ENCODE measurements at places on chromosomes 3 and 15.
A peak's percentile ranks its signal among the peaks of the same experiment; 100 is the strongest.

- DNase-seq = no peak
Observed at GRCh38 chr3:151379083-151379734, 5.3 kb downstream of the P2RY12 start.

- no peak for DNase-seq
Observed at GRCh38 chr3:135641761-135642160, 323.8 kb upstream of the PPP2R3A start.

DNA sequence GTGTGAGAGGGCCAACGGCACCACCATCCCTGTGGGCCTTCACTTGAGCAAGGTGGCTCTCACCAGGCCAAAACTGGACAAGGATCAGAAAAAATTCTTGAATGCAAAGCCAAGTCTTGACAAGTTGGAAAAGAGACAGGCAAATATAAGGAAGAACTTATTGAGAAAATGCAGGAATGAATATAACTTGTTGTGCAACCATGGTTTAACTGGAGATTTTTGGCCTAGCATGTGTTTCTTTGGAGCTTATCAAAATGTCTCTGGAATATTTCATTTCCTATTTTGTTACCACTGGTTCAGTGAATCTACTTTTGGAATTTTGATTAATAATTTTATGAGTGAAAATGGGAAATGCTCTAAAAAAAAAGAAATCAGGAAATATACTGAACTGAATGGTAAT lies 42.5 kb downstream of the MCTP2 start:
- no peak for DNase-seq

DNA sequence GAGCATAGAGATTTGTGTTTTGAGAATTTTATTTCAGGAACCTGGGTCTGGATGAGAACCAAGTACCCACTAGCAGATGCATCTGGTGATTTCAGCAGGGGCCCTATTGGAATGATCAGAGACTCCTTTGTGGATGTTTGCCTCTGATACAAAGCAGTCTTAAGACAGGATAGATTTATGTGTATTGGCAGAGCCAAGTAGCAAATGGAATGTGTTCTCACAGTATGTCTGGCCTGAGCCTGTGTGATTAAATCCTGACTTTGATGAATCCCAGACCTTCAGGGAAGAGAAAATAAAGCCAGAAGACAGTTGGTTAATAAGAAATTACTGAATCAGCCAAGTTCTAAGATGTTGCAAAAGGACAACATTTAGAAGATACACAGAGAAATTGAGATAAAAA lies 755.5 kb upstream of the SEMA6D start:
- no peak for DNase-seq

GRCh38 chr3:24351779-24352469 lies 142.7 kb downstream of the THRB start:
- no peak for DNase-seq

DNA sequence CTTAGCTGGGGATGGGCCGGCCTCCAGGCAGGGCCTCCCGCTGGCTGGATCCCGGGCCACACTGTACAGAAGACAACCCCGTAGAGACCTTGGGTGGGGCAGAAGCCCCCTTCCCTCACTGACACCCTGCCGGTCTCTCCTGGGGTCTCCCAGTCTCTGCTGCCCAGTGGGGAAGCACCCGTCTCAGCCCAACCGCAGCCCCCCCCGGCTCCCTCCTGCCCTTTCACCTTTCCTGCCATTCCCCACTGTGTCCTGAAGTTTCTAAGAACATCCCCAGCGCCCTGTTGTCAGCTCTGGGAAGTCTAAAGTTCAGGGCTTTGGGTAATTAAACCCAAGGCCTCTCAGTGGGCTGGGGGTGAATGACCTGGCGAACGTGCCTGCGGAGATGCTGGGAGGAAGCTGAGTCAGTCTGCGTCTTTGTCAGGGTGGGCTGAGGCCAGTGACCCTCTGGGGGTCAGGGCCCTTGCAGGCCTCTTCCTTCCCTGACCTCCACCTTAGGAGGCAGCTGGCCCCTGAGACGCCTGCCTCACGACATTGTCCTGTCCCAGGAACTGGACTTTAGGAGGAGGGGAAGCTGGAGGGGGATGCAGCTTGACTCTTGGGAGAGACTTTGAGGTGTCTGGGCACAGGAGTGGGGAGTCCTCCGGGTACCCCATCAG lies 1.4 kb upstream of the SLC51A start:
- no peak for DNase-seq

- no peak for DNase-seq
Observed at GRCh38 chr15:101179341-101180153, 72.3 kb downstream of the CHSY1 start.

GRCh38 chr3:49377483-49377882 lies 19.3 kb upstream of the GPX1 start:
- no peak for DNase-seq

DNA sequence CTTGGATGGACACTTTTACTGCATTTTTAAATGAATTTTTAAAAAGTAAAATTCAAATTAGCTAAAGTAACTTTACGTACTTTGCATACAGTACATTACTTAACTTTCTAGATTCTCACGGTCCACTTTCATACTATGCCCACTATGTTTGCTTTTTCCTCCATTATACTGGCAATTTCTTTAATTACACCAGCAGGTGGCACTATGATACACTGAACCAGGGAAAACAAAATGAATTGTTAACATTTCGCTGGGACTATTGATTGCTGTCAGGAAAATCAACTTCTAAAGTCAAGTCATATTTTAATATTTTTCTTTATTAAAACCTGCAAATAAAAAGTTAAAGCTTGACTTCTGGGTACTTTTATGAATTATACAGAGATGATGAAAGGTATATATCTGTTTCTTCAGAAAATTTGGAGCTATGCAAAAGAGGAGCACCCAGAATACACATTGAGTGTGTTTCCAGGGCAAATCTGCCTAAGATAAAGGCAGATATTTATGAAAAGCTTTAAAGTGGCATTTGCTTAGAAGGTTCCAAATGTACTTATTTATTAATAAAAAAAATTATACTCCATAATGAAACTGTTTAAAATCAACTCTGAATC lies 21.8 kb upstream of the POU1F1 start:
- no peak for DNase-seq

- no peak for DNase-seq
Observed at GRCh38 chr3:26259176-26259575, 363.4 kb upstream of the LRRC3B start.

DNA sequence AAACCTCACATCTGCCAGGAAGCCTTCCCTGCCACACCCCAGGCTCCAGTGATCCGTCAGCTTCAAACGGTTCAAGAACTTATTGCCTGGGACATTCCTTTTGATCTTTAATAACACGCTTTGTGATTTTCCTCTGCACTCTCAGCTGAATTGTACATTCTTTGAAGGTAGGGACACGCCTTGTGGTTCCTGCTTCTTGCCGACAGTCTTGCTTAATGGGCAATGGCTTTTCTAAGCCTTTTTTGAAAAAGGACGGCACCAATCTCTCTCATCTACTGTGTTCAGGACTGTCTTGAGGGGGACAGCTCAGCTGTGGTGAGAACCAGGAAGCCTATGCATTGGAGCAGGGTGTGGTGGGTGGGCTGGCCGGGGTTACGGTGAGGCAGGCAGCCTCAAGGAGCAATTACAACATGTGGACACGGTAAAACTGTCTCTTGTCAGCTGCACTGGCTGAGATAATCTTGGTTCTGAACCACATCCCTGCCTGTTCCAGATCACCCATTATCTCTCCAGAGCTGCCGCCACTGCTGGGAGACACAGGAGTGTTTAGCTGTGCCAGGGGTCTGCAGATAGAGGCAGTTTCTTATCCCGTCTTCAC lies 46.0 kb upstream of the GLCE start:
- DNase-seq = no peak

DNA sequence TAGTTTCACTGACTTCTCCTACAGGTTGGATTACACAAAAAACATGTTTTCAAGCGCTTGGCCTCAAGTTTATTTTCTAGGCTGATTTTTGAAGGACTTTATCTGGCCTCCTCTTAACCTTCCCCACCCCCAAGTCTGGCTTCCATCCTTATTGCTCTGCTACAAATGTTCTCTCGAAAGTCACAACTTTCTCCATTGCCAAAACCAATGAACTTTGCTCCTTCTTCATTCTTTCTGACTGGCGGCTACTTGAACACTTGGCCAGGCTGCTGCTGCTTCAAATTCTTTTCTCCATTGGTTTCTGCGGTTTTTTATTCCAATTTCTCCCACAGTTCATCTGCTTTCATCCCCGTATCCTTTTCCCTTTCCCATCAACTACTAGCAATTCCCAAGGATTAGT lies 106.6 kb downstream of the TOP2B start:
- no peak for DNase-seq

DNA sequence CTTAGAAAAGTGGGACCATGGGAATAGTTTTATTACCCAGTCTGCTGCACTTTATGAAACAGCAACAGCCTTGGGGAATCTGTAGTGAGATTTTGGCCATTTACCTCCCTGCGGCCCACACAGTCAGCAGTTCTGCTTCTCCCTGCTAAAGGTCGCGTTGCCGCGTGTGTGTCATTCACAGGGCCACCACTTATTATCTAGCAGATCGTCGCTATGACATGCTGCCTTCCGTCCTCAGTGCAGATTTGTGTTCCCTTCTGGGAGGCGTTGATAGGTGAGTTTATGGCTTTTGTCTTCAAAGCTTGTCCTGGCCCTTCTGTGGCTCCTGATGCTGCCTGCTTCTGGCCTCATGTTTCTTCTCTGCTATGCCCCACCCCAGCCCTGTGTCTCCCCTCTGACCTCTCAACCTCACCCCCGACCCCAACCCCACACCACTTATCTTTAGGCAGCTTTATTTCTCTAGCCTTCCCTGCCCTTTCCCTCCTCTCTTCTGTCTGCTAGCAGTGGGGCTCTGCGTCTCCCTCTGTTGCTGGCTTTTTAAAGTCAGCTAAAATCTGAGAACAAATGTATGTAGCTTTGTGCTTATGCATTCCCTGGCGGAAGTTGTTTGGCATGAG lies 30.1 kb downstream of the DIS3L start:
- DNase-seq = no peak

DNA sequence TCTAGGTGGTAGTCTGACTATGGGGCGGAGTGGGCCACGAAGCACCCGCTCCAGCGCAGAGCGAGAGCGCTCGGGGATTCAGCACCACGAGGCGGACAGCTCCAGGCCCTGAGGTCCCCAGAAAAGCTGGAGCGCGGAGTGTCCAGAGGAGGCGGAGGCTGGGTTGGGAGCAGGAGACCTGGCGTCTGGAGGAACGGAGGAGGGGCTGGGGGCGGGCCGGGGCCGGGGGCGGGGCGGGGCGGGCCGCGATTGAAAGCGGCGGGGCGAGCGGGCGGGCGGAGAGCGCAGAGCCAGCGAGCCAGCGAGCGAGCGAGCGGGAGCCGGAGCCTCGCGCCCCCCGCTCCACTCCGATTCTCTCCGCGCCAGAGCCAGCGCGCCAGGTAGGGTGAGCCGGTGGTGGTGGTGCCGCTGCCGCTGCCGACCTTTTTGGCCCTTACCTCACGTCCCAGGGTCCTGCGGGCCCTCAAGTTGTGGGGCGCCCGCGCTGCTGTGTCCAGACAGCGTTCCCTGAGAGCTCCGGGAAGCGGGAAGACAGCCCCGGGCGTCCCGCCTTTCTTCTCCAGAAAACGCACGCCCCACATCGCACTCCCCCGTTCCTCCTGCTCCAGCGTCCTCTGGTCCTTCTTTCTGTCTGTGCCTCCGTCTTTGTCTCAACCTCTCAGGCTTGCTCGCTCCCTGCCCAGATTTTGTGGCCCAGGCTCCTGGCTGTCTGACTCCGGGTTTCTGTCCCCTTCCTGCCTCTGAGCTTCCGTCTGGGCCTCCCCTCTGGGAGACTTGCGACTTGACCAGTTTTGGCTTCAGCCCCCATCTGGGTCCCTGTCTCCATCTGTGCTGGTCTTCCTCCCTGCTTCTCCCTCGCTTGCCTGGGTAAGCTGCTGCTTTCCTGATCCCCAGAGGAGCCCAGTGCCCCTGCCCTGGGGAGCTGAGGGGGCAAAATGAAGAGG lies at the start of gene GRM2:
Gene GRM2 (plus strand): TSS at position 281 of the 944 bp plus-strand sequence. CDS start 1,916 bp downstream, outside the sequence.
- no peak for DNase-seq

DNA sequence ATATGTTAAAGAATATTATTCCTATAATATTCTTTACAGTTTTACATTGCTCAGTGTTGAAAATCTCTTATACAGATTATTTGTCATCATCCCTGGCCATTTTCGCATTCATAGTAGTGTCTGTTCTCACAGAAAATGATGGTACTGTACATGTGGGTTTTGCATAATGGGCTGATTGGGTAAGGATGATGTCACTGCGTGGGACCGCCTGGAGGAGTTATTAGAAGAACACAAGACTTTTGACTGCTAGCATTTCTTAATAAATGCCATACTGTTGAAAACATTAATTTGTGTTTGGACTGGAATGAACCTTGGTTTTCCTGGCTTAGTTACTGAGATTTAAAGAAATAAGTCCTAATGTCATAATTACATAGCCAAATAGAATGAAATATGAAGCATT lies 20.3 kb downstream of the LRCH3 start:
- DNase-seq = no peak

GRCh38 chr15:68991723-68992122 lies 22.8 kb upstream of the NOX5 start:
- no peak for DNase-seq

DNA sequence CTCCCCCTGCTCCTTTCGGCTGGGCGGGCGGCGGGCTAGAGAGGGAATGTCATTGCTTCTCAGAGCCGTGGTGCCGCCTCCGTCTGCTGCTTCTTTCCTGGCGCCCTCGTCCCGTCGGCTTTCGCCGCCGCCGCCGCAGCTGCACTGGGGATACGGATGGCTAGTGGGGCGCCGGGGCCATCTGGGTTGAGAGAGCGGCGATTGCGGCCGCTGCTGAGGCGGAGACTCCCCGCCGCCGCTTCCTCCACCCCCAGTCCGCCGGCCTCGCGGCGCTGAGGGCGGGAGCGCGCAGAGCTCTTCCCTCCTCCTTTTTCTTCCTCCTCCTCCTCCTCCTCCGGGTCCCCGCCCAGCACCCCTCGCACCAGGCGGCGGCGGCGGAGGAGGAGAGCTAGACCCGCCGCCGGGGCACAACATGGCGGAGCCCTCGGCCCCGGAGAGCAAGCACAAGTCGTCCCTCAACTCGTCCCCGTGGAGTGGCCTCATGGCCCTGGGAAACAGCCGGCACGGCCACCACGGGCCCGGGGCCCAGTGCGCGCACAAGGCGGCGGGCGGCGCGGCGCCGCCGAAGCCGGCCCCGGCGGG lies at the start of gene STT3B:
Gene STT3B (plus strand): TSS at position 339 of the 582 bp plus-strand sequence. CDS start 74 bp downstream, at position 413.
- DNase-seq = no peak

DNA sequence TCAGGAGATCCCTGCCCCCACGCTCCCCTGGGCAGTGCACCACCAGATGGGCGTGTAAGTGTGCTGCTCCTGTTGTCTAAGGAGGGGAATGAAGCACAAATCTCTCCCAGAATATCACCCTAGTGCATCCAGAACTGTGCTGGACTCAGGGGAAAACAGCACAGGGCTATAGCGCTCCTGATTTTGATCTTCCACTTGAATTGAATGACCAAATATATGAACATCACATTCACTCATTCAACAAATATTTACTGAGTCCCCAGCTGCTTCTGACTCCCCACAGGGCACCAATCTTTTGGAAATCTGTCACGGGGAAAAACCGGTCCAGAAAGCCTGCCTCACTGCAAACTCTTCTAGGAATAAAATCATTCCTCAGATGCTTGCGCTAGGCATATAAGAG lies 2.4 kb downstream of the CPLX3 start:
- no peak for DNase-seq

- DNase-seq = peak; percentile 21
Observed at GRCh38 chr3:38521391-38521987, 25.3 kb downstream of the EXOG start.

Measured in NCI-H2081 treated with DMSO at 0.1 percent for 48 hours (cell line).